IPS-NIHi11 (cell line): ENCODE measurements at places on chromosomes 13 and 19.

- no peak for DNase-seq
Observed at GRCh38 chr19:892243-892893, 619 bp downstream of the MED16 start.

DNA sequence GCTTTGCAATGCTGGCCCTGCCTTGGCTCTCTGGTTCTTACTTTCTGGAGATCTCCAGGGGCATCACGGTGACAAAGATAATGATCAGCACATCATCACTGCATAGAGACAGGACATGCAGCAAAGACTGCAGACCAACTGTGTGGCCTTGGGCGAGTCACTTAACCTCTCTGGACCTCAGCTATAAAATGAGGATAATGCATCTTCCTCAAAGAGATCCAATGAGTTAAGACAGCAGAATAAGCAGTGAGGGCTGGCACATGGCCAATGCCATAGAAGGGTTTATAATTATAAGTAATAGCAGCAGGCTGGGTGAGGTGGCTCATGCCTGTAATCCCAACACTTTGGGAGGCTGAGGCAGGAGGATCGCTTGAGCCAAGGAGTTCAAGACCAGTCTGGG lies 2.4 kb downstream of the MAG start:
- no peak for DNase-seq

- DNase-seq = peak; percentile 56
Observed at GRCh38 chr13:49836516-49836915, 44.0 kb upstream of the KPNA3 start.

- DNase-seq = no peak
Observed at GRCh38 chr13:58587183-58587582, 955.6 kb downstream of the PCDH17 start.

DNA sequence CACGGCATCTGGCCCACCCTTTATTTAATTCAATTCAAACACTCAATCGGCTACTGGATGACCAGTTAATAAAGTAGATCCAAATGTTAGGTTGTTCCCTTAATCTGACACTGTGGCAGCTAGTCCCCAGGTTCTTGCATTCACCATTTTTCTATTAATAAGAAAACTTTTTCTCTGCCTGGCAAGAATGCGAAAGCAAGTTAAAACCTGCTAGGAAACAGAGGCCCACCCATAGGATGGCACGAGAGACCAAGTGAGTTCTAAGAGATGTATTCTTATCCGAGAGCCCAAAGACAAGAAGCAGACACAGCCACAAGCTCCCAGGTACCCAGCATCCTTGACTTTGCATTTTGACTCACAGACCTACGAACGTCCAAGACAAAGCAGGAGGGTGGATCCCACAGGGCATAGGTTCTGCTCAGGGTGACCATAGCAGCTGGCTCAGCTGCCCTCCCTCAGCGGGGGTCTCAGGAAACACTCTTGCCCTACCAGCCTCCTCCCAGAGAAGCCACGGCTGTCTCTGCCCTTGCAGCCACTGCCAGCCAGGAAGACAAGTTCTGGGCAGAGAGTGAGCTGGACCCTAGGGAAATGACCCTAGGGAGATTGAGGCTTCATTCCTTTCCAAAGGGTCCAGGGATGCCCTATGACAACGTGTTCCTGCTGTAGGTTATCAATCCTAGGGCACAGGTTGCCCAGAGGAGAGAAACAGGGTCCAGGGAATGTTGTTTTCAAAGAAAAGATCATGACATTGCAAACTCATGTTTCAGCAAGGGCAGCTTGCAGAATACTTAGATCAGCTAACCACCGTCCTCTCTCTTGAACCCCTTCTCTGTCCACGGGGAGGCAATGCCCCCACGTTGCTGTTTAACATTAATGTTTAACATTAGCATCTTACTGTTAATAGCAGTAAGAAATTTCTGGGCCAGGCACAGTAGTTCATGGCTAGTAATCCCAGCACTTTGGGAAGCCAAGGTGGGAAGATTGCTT lies 147.2 kb upstream of the ZNF507 start:
- no peak for DNase-seq

DNA sequence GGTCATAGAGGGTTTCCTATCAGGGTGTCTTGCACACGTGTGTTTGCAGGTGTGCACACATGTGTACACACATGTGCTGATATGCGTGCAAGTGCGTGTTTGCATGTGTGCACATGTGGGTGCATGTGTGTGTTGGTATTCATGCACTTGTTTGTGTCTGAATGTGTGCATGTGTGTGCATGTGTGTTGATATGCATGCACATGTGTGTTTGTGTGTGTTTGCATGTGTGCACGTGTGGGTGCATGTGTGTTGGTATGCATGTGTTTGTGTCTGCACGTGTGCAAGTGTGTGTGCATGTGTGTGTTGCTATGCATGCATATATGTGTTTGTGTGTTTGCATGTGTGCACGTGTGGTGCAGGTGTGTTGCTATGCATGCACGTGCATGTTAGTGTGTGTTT lies 150.5 kb downstream of the SOX1 start:
- no peak for DNase-seq

DNA sequence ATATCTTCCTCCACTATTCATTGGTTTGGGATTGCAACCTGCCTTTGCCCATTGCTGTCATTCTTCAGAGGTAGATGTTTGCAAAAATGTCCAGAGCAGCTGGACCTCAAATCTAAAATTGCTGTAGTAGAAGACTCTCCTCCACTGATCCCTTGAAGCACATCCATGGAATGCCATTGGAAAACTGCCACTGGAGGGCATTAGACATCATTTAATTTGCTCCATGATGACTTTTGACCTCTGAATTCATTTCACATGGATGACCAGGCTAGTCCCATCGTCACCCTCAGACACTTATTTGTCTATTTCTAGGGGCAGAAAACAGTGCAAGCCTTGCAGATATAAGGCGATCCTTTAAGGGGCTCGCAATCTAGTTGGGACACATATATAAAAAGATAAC lies 33.9 kb upstream of the FLT1 start:
- DNase-seq = no peak

DNA sequence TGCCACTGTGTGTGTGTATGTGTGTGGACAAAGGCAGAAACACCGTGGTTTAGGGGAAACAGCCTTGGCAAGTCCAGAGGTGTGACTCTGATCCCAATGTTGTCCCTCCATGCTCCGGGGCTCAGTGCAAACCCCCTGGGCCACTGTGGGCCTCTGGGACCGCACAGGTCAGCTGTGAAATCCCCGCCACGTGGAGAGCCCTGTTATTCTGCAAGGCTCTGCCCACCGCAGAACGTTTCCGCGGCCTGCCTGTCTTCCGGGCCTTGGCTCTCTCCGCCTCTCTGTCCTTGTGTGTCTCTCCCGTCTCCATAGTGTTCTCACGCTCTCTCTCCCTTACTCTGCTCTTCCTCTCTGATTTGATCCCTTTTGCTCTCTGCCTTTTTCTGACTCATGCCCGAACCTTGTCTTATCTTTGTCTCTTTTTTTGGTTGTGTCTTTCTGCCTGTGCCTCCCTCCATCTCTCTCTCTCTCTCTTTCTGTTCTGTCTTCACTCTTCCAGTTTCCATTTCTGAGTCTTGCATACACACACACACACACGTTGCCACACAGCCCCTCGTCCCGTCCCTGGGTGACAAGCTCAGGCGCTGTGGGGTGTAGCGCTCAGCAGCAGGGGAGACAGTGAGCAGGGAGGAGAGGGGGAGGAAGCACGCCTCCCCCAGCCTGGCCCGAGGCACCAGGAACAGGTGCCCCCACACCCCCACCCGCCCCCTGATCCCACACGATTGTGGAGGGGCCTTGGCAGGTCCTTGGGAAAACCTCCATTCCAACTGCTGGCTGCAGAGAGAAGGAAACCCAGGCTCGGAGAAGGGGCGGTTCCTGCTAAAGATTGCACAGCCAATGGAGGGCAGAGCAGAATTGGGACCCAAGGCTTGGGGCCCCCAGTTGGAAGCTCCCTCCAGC lies 3.0 kb downstream of the TTYH1 start:
- no peak for DNase-seq

- DNase-seq = no peak
Observed at GRCh38 chr13:110001670-110002275, 215.4 kb upstream of the IRS2 start.

DNA sequence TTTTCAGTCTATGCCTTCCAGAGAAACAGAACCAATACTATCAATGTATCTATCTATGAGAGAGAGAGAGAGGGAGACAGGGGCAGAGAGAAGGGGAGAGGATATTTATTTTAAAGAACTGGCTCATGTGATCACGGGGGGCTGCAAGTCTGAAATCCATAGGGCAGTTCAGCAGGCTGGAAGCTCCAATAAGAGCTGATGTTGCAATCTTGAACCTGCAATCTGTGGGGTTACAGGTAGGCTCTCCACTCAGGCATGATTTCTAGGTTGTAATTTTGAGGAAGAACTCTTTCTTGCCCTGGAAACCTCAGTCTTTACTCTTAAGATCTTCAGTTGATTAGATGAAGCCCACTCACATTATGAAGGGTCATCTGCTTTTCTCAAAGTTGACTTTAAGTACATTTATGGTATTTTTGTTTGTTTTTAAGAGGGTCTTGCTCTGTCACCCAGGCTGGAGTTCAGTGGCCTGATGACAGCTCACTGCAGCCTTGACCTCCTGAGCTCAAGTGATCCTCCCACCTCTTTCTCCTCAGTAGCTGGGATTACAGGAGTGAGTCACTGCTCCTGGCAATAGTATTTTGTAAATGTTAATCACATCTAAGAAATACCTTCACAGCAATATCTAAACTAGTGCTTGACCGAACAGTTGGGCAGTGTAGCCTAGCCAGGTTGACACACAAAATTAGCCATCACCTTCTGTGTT lies 376.4 kb downstream of the FGF9 start:
- no peak for DNase-seq

DNA sequence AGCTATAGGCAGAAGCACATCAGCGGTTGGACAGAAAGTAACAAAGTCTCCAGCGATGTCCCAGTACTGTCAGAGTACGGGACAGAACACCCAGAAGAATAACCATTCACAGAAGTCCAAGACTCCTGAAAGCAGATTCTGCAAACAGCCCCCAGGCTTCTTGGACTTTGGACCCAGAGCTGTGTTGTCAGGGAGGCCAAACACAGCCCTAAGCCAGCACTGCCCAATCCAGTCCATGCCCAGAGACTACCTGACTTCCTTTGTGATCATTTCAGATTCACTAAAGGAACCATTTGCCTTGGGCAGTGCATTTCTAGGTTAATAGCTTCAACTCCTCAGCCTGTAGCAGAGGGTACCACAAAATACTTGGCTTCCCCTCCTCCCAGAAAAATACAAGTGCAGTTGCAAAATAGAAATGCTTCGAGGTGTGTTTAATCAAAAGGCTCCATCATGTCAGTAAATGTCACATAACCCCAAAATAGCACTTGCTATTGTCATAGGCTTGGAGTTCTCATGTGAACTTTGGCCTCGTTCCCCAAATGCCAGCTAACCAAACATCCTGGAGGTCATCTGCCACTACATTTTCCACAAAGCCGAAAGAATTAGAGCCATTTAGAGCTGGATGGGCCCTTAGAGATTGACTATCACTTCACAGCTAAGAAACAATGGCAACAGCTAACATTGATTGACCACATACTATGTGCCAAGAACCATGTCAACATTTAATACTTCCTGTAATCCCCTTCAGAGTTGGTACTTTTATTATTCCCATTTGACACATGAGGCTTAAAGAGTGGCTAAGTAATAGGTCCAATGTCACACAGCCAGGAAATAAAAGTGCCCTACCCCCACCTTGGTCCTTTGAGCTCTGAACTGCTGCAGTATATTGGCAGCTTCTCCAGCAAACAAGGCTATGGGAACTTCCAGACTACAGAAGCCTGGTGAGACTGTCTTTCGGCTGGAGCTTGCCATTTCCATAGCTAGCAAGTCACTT lies 329.9 kb downstream of the FOXO1 start:
- no peak for DNase-seq

DNA sequence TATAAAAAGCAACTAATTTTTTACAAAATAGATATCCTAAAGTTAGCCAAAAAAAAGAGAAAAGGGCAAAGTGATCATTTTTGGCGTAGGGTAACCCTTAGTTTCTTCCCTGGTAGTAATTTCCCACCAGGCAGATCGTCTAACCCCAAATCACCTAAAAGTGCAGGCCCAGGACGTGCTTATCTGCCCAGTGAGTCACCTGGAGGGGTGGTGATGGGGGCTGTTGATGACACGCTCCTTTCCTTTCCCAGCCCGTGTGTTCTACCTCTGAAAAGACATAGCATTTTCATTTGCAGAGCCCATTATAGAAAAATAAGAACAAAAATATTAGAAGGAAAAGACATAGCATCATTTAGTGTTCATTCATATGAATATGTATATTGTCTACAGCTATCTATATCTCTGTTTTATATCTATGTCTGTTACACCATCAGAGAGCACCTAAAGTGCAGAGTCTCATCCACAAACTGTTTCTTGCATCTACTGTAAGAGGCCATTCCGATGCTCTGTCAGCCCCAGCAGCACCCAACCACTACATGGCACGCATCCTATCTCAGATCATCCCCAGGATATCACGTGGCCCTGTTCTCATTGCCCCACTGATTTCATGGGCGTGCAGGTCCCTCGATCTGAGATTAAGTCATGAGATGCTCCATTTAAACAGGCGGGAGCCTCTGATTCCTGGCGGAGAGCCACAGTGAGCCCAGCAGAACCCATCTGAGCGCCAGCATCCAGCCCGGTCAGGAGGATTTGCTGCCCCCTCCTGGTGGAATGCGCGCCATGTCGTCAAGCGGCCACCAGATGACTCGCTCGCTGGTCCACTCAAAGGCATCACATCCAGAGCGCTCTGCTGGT lies 8.5 kb upstream of the LILRB3 start:
- peak; percentile 91 for DNase-seq

GRCh38 chr19:15161028-15161984 lies 39.5 kb downstream of the NOTCH3 start:
- DNase-seq = peak; percentile 48

DNA sequence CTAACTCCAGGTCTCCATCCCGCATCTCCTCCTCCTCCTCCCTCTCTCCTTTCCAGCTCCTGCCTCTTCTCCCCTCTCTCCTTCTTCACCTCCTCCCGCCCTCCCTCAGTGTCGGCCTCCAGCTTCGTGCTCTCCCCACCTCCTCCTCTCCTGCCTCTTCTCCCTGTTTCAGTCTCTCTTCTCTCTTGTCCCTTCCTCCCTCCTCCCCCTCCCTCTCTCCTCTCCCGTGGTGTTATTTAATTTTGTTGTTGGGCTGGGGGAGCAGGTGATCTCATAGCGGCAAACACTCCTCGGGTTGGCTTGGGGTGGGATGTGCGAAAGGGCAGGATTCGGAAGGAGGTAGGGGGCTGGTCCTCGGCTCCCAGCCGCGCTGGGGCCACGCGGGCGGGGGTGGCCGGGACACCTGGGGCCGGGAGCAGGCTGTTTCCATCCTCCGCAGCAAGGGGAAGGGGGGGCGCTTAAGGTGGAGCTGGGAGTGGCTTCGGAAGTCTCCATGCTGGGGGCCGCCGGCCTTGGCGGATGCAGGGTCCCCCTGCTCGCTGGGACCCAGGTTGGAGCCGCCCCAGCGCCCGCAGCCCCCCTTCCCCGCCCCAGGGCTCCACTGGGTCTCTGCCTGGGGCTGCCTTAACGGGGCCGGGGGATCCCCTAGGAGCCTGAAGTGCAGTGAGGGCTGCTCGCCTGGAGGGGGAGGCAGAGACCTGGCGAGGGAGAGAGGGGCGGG lies at the start of gene CA11:
TSS of gene CA11 (minus strand) at position 187 of the 721 bp plus-strand sequence. CDS start 555 bp downstream, outside the sequence.
- DNase-seq = peak; percentile 59

- DNase-seq = peak; percentile 51
Observed at GRCh38 chr19:570937-571565, 1.3 kb upstream of the BSG start.

GRCh38 chr19:57282011-57282643 lies 1.8 kb downstream of the ZNF460 start:
- no peak for DNase-seq
